ENCODE measurements at places on chromosomes 6 and 20.
A peak's percentile ranks its signal among the peaks of the same experiment; 100 is the strongest.

- DNase-seq, result no peak
Measured at GRCh38 chr6:73371984-73372383, 2.3 kb upstream of the OOEP start.

- DNase-seq, result no peak
Measured at GRCh38 chr6:110529907-110530306, 53.5 kb upstream of the SLC22A16 start.

DNA sequence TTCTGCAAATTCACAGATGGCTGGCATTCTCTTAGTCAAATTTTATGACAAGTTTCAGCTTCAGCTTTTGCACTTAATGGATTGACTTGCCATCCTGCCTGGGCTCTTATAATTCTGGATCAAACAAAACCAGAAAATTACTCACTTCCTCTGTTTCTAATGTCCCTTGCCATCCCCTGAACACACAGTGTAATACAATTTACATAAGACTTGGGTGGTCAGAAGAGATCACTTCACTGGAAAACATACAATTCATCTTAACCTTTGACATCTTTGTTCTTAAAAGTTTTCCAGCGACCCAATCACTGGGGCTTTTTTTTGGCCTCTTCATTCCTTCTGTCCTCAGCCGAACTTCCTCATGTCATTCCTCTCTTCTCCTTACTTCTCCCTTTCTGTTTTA lies 199.0 kb downstream of the ARHGAP18 start:
- no peak for DNase-seq

- DNase-seq, result no peak
Measured at GRCh38 chr6:146335336-146335735, 208.3 kb upstream of the RAB32 start.

GRCh38 chr20:34872622-34873224 lies at the start of gene GGT7:
GGT7 (minus strand) TSS chr20:34872856; CDS start chr20:34872815, 41 bp downstream.
- peak; percentile 87 for DNase-seq

GRCh38 chr6:6169141-6169540 lies 151.3 kb downstream of the F13A1 start:
- no peak for DNase-seq

GRCh38 chr20:41293269-41294037 lies 24.1 kb downstream of the ZHX3 start:
- no peak for DNase-seq

DNA sequence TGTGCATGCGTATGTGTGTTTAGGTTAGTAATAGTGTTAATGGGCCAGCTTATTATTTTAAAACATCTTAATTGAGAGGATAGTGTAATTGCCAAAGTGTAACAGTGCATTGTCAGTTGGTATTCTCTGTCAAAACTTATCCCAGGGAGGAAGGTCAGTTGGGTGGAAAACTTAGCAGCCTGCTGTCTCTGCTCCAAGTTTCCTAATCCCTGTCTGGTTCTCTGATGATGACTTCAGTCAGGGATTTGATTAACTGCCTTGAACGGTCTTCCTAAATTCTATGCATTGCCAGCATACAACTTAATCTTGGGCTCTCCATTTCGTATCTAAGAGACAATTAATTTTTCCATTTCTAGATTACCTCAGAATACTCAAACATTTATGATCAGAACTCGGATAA lies 51.1 kb downstream of the L3MBTL3 start:
- DNase-seq, result no peak

- no peak for DNase-seq
Measured at GRCh38 chr6:77055711-77056110, 407.6 kb downstream of the HTR1B start.

- no peak for DNase-seq
Measured at GRCh38 chr6:160881148-160881808, 110.3 kb upstream of the MAP3K4 start.

DNA sequence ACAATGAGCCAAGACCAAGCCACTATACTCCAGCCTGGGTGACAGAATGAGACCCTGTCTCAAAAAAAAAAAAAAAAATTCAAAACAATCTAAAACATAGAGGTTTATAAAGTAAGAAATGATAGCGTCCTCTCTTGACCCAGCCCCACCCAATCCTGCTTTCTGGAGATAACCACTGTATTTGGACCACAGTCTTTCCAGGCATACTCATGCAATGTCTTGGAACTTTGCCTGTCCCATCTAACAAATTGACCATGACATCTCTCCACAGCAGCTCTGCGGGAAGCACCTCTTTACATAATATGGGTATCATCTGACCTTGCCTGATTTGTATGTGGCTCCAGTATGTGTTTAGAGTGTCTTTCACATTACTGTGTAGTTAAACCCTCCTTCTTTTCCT lies 9.1 kb upstream of the SHLD1 start:
- DNase-seq, result no peak

DNA sequence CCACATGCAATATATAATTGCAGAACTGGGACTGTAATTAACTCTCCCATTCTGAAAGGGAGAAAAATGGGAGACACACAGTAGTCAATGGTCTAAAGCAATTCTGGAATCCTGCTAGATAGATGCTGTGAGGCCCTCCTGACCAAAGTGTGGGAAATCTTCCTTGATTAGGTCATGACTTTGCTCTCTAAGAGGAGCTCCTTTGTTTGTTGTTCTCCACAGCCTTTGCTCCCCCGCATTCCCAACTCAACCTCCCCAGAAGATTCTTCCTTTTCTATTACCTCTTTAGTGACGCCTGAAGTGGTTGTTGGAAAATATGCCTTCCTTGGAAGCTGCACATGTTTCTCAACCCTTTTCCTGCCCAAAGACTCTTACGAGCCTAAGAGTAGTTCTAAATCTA lies 28.8 kb upstream of the LIN28B start:
- no peak for DNase-seq

GRCh38 chr6:8065519-8065911 lies 1.3 kb upstream of the BLOC1S5 start:
- DNase-seq, result peak; percentile 29

DNA sequence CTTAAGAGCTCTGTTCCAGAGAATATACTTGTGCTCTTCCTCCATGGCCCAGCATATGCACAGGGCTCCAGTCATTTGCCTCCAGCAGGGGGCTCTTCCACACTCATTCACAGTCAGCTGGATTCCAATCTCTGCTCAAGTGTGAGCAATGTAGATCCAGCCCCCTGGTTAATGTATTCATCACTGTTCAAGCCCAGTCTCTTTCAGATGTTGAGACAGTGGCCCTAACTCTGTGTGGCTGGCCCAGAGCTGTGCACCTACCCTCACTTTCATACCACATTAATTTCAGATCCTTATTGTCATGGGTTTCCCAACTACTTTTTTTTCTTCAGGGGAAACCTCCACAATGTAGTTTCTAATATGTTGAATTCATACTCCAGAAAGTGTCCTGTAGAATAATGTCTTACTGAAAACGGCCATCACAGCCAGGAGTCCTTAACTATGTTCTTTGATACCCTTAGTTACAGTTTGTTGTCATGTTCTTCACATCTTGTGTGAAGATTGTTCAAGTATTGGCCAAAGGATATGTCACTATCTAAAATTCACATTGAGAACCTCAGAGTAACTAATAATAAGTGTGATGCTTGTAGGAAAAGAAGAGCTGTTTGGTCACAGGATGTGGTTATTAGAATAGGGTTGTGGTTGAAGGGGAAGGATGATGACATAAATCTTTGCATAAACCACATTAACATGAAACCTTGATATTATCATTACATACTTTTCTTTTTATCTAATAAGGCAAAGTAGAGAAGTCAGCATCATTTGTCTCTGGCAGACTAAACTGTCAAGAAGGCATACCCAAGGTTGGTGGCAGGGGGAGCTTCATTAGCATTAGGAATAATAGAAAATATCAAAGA lies 14.4 kb upstream of the HLA-DQA1 start:
- peak; percentile 20 for DNase-seq

- DNase-seq, result no peak
Measured at GRCh38 chr6:150185732-150186117, 42.9 kb downstream of the PPP1R14C start.

DNA sequence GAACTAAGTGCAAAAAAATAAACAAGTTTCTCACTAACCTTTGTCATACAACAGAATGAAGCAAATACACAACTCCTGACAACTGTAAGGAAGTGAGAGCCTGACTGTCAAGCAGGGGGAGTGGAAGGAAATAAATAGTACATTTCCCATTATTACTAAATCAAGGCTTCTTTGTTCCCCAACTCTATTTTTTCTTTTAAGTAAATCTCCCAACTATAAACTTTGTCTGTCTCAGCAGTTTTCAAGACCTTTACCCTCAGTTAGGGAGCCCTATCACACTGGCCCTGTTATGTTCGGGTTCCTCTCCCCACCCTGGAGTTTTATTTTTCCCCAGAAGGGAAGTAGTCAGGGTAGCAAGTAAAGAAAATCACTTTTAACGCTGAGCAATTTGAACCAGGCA lies 24.1 kb upstream of the IPCEF1 start:
- DNase-seq, result no peak

GRCh38 chr6:11161031-11161956 lies 49.8 kb upstream of the ERVFRD-1 start:
- DNase-seq, result no peak

DNA sequence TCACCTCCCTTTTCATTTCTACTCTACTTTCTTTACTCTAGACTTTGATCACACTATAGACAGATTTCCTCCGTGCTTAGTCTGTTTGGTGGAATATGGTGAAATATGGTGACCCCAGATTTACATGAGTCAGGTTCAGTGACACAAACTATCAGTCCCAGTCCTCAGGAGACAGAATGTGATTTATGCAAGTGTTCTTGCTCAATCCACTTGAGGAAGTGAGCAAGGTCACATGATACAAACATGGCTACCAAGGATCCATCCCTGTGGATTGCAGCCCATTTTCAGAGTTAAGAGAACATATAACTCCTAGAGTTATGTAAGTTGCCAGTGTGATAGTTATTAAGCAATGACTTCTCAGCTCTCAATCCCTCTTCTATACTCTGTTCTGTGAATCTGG lies 23.7 kb upstream of the TSHZ2 start:
- no peak for DNase-seq

DNA sequence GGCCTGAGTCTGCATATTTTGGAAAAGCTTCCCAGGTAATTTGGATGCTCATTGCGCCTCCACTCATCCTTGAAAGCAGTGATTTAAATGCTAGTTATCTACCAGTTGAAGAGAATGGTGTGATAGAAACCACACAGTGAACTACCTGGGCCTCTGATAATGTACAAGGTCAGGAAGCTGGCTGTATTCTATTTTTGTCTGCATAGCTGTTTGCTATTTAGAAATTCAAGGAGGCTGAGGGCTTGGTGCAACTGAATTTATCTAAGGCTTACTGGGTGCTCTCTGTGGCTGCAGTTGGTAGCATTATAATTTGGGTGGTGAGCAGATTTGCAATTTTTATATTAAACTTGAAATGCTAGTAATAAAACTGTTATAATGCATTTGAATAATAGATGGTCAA lies 245.6 kb downstream of the KIF16B start:
- no peak for DNase-seq

GRCh38 chr6:6395581-6396197 lies 75.2 kb upstream of the F13A1 start:
- DNase-seq, result no peak

DNA sequence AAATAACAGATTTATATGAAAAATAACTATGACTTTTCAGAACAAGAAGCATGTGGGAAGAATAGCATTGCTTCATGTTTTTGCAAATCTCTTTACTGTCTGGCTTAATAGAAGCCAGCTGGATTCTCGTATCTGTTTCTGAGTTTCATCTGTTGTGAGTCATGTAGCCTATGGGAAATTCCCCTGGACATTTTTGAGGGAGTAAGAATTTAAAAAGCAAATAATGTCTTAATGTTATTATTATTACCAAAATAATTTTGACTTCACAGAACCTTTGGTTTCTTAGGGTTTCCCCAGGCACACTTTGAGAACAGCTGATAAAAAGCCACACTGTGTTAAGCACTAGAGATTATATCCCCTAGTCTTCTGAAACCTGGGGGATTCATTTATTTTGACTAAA lies 75.8 kb downstream of the SYCP2L start:
- no peak for DNase-seq

GRCh38 chr6:45073771-45074170 lies 254.4 kb upstream of the RUNX2 start:
- no peak for DNase-seq
